ENCODE measurements at places on chromosomes 1 and 21.

DNA sequence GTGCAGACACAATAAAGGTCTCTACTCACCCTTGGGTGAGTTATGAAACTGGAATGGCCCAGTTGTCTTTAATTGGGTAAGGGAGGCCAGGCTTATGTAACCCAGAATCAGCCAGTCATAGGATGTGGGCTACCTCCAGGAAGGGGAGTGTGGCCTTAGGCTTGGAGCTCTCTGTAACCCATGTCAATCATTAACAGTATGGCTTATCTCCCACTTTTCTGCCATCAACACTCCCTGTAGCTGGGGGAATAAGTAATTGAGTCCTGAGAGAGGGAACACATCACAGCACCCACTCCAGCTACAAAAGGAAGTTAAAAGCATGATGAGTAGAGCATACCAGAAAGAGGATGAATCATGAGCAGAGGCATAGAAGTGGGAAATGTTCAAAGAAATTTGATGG, 327.0 kb upstream of the DUSP10 start:
- DNase-seq = no peak

DNA sequence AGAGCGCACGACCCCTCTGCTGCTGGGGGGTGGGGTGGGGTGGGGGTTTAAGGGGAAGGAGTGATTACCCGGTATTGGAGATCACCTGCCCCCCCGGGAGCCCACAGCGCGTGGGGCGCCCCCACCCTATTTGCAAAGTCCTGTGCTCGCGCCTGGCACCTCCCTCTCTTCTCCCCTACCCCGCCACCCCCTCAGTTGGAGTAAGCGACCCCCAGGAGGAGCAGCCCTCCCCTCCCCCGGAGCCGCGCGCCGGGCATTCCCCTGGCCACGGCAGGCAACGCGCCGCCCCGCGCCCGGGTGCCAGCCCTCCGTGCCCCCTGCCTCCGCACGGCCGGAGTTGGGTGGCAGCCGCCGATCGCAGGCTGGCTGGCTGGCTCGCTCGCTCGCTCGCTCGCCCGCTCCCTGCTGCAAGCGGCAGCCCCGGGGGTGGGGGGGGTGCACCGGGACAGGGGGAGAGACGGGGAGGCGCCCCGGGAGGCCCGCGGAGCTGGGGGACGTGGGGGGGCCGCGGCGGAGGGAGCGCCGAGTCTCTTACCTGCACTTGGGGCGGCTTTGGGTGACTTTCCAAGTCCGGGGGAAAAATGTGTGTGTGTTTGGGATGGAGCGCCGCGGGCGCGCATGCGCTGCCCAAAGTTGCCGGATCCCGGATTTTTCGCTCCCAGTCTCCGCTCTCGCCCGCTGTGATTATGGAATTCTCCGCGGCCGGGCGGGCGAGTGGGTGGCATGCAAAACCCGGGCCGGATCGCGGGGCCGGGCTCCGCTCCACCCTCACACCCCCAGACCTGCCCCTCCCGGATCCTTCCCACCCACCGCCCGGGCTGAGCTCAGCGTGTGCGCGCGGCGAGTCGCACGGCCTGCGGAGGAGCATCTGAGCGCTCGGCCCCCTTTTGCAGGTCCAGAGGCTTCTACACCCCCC, at the start of gene CASZ1:
TSS of gene CASZ1 (minus strand) at position 618 of the 916 bp plus-strand sequence. CDS start 102,757 bp downstream, outside the sequence.
- peak; percentile 51 for DNase-seq

- DNase-seq = peak; percentile 54
Observed at GRCh38 chr1:41848216-41848952, 70.3 kb downstream of the HIVEP3 start.

DNA sequence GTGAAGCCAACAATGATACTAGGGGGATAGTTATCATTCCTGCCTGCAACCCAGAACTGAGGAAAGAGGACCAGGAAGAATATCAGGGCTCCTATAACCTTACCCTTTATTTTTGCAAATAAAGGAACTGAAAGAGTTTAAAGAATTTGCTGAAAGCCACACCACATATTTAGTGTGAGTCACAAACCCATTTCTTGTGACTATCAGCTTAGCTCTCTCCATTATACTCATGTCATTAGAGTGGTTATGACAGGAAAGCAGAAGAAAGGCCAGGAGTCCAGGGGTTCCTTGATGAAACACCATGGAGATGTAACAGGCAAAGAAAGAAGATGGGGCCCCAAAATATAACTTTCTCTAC, 141.1 kb upstream of the SAMSN1 start:
- DNase-seq = no peak

DNA sequence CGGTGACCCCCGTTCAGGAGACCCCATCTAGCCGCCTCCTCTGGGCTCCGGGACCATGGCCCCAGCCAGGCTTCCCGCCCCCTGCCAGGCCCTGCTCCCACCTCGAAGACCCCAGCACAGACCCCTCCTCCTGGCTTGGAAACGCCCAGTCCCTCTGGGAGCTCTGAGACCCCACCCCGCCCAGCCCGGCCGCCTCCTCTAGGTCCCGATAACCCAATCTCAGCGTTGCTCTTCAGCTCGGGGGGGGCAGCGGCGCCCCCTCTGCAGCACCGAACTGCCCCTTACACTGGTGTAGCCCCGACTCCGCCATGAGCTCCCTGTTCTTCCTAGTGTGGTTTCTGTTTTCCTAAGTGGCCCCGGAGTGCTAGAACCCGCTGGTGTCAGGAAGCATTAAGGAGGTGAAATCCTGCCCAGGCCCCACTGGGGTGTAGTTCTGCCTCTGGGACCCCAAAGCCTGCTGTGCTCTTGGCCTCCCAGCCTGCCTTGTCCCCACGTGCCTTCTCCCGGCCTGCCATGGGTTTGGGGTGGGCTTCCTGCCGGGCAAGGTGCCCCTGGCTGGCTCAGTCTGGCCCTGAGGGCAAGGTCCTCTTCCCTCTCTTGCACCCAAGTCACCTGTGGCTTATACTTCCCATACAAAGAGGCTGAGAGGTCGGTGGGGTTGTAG, 10.7 kb upstream of the MMEL1 start:
- no peak for DNase-seq

GRCh38 chr1:186655876-186656275, 24.3 kb downstream of the PTGS2 start:
- no peak for DNase-seq

GRCh38 chr1:59990470-59990869, 63.9 kb upstream of the CYP2J2 start:
- no peak for DNase-seq

Data from C1 segment of cervical spinal cord (tissue), 14 donors.